ENCODE measurements at places on chromosomes 11 and 22.

- no peak for DNase-seq
Measured at GRCh38 chr11:81222491-81222890, 1511.2 kb downstream of the FAM181B start.

GRCh38 chr11:130631119-130631518 lies 182.7 kb downstream of the ADAMTS15 start:
- DNase-seq, result no peak

DNA sequence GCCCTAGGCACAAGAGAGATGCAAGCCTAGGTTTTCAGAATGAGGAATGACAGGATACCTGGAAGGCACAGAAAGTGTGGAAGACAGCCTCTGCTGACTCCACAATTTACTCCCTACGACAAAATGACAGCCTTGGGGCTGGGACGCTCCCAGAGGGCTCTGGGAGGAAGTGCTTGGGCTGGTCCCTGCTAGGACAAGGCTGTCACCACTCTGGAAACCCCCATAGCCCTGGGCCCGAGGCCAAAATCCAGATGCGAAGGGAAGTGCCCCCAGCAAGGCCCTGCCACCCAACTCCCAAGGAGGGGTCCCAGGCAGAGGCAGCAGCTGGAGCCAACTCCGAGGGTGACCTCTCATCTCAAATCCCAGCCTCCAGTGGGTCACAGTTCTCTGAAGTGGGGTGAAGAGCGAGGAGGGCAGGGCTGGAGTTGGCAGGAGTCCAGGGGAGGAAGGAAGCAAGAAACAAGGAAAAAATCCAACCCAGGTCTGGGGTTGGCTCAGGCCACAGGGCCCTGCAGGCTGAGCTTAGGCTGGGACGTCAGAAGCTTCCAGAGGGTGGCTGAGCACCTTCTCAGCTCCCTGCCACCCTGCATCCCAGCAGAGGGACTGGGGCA lies 6.3 kb upstream of the CDC42EP2 start:
- DNase-seq, result no peak

GRCh38 chr22:44357966-44358465 lies 45.3 kb upstream of the SHISAL1 start:
- DNase-seq, result no peak

- DNase-seq, result no peak
Measured at GRCh38 chr11:76217653-76218160, 11.4 kb upstream of the WNT11 start.

GRCh38 chr11:31262761-31263160 lies 106.8 kb downstream of the DCDC1 start:
- no peak for DNase-seq

DNA sequence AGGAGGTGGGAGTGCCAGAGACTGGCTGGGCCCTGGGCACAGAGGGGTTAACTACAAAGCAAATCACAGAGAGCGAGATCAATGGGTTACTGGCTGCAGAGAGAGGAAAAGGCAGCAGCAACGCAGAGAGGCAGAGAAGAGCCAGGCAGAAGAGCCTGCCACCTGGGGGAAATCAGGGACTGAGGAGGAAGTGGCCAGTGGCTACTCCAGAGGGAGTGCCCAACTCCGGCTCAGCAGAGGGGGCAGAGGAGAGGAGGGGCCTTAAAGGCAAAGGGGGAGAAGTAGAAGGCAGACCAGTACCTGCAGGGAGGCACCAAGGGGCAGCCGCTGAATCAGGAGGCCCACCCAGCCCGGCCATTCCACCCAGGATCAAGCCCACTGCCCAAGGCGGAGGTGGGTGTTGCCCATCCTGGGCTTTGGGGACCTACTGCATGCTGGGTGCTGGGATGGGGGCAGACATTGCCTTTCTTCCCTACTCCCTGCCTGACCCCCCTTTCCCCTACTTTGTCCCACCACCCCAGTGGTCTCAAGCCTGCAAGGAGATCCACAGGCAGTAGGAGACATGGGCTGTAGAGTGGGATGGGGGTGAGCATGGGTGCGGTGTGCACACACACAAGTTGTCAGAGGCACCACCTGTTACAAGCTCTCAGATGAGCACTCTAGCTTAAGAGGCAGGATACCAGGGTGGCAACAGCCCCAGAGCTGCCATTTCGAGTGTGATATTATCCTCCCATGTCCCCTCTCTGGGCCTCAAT lies 926 bp upstream of the GALR3 start:
- DNase-seq, result no peak

DNA sequence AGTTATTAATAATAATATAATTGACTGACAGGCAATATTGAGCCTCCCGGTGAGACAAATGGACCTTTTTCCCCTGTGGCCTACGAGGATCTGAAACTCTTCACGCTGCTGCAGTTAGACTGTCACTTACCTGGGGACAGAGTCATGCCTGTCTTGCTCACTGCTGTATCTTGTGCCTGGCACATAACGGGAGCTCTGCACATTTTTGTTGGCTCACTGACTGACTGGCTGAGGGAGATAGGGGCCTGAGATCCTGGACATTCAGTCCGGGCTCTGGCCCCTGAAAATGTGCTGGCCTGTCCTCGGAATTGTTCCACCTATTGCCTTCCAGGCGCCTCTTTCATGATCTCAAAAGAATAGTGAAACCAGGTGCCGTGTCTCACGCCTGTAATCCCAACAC lies 743 bp upstream of the CD3D start:
- DNase-seq, result no peak

GRCh38 chr22:29325785-29326315 lies 10.4 kb upstream of the RASL10A start:
- no peak for DNase-seq

DNA sequence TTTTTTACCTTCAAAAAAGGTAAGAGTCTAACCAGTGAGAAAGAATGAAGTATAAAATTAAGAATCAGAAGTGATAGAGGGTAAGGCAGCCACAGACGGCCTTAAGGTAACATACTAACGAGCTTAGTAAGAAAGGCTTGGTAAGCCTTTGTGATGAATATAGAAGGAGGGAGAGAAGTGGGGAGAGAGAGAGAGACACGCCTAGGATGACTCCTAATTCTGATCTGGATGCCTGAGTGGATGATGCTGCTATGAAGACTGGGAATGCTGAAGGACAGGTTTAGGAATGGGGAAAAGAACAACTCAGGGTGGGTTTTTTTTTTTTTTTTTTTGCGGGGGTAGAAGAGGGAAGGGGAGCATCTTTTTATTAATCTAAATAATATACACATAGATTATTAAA lies 4.8 kb downstream of the FBXO3 start:
- no peak for DNase-seq

DNA sequence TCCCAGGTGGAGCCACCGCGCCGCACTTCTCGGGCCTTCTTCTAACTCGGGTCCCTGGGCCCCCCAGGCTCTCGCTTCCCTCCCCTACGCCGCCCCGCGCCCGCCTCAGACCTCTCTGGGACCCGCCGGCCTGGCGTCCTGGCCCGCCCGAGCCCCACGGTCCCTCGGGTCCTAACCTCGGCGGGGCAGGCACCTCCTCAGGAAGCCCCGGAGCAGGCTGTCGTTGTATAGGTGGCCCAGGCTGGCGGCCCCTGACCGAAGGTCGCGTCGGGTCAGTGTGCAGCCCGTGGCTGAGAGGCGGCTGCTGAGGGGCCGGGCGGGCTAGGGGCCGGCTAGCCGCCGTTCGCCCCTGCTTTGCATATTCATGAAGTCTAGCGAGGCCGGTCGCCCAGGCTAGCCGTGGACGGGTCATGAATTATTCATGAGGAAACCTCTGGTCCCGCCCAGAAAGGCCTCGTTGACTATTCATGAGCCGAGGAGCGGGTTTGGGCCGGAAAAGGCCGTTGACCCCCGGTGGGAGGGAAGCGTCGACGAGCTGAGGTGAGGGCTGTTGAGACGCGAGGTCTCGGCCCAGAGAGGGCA lies at the start of gene HORMAD2:
HORMAD2 (plus strand) TSS at position 513 of the 582 bp plus-strand sequence. CDS start 13,489 bp downstream, outside the sequence.
- DNase-seq, result no peak

DNA sequence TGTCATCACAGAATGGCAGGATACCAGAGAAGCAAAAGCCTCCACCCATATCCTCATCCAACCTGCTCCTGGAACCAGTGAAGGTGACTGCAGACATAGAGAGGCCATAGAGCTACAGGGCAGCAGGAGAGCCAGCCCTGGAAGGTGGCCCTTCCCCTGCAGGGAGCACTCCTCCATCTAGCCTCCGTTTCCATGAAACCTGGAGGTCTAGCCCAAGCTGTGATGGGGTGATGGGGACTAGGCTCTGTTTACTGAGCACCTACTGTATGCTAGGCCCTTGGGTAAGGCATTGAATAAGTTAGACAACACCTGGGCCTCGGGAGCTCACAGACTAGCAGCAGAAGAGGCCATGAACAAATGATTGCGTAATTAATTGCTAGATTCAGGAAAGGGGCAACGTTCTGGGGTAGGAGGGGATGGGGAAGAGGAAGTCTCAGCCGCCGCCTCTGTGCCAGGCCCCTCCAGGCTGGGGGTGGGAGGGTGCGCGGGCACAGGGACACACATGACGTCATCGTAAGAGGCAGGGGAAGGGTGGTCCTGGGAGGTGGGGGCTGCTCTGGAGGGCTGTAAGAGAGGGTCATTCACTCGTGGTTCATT lies 784 bp upstream of the SYNGR1 start:
- no peak for DNase-seq

DNA sequence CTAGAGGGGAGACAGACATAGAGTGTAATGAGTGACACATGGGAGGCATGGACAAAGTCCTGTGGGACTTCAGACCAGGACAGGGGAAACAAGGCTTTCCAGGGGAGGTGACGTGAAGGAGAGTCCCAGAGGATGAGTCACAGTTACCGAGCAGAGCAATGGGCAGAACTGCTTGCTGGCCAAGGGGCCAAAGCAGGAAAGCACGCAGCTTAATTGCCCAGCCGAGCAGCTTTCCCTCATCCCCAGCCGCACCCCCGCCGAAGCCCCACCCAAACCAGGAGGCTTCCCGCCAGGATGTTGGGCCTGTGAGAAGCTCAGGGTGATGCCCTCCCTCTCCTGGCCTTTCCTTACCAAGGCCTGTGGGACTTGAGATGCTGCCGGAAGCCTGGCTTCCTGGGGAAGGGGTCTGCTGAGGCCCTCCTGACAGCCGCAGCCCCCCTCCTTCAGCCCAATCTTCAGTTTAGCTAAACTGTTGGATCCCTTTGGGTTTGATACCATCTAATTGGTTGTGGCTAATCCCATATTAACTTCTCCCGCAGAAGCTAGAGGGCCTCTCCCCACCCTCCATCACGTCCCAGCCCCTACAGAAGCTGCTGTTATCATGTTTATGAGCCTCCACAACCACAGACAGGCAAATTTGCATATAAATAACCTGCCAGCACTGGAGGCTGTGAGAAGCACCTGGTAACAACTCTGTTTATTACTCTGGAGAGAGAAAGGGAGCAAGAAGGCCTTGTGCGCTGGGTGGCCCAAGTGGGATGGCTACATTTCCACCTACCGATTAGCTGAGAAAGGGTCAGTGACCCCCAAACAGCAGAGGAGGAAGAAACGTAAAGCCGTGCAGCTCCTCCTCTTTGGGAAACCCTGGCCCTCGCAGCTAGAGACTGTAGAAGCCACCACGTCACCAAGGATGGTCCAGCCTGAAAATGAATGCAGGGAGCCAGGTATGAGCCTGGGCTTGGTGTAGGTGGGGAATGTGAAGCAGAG lies 80.0 kb downstream of the TRIM29 start:
- no peak for DNase-seq

DNA sequence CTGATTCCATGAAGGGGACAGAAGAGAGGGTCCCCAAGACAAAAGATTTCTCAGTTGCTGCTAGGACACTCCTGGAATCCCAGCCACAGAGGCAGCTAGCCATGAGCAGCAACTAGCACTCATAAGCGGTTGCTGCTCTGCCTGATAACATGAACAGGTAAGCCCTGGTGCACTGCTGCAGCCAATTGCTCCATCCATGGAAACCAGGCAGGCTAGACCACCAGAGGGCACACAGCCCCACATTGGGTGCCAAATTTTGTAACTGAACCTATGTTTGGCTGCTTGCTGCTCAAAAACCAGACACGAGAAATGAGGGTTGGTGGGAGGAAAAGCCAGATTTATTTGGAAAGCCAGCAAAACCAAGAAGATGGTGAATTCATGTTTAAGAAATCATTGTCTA lies 21.9 kb upstream of the QSER1 start:
- DNase-seq, result no peak

- no peak for DNase-seq
Measured at GRCh38 chr11:7253800-7254199, 2.1 kb downstream of the SYT9 start.

DNA sequence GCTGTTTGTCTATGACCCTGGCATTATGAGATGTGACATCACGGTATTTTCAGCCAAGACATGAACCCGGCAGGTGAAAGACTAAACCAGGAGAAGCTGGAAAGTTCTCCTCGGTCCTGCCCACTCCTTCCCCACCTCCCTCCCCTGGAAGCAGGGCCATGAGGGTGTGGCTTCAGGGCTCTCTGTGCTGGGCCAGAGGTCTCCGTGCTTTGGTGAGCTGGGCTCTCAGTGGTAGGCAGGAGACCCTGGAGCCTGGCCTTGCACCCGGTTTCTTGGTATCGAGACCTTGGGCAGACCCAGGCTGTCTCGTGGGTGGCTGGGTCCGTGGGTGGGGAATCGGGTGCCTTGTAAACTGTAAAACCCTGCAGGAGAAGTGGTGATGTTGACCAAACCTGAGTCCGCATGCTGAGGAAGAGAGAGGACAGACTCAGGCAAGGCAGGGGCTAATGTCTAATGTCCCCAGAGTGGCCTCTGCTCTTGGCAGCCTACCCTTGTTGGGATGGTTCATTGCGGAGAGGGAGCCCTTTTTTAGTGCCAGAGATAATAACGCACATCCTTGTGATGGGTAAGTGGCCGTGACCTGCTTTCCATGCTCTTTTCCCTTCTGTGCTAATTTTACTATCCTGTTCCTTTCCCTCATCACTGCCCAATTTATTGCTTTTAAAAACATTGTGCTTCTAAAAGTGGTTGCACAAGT lies 48.6 kb upstream of the PARVG start:
- DNase-seq, result no peak

GRCh38 chr11:113163291-113164030 lies 150.9 kb upstream of the TTC12 start:
- DNase-seq, result no peak

GRCh38 chr22:23718371-23719165 lies 27.8 kb downstream of the RGL4 start:
- no peak for DNase-seq

DNA sequence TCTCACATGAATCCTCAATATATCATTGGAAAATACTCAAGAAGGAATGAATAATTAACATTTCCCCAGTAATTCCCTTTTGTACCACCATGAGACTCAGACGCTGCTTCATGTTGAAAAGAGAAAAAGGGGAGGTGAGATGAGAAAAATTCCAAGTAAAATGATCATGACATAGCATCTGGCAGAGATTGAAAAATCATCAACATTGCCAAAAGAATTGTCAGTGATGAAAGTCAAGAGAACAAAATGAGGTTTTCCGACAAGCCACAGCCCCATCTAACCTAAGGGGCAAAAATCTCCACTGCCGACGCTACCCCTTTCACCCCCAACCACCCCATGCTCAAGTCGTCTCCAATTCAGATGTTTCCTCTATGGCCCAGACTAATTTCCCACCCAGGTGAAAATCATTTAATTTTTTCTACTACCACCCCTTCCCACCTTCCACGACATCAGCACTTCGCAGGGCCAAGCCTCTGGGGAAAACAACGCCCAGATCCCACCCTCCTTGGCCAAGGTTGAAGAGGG lies 1.2 kb downstream of the RAB6A start:
- no peak for DNase-seq

GRCh38 chr11:422249-422656 lies 7.5 kb upstream of the SIGIRR start:
- DNase-seq, result no peak

Measured in NCI-H1436 treated with DMSO at 0.1 percent for 48 hours (cell line).